Activated CD4-positive, alpha-beta T cell treated with anti-CD3 and anti-CD28 coated beads for 24 hours (primary cell): ENCODE measurements at places on chromosomes 3 and 15.

DNA sequence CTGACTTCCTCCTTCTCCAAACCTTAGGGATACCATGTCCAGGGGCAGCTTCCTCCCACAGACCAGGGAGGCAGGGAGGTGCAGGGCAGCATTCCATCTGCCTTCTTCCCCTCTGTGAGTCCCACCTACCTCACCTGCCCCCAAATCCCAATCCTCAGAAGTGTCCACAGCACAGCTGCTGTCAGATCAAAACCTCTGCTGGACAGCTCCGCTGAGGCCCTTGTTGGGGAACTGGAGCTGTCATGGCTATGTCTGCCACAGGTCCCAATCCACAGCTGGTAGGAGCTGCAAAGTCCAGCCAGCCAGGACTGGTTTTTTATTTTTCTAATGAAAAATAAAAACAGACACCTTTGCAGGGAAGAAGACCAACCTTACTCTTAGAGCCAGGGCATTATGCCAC is 40.7 kb upstream of the TBC1D21 start:
- no peak for DNase-seq

DNA sequence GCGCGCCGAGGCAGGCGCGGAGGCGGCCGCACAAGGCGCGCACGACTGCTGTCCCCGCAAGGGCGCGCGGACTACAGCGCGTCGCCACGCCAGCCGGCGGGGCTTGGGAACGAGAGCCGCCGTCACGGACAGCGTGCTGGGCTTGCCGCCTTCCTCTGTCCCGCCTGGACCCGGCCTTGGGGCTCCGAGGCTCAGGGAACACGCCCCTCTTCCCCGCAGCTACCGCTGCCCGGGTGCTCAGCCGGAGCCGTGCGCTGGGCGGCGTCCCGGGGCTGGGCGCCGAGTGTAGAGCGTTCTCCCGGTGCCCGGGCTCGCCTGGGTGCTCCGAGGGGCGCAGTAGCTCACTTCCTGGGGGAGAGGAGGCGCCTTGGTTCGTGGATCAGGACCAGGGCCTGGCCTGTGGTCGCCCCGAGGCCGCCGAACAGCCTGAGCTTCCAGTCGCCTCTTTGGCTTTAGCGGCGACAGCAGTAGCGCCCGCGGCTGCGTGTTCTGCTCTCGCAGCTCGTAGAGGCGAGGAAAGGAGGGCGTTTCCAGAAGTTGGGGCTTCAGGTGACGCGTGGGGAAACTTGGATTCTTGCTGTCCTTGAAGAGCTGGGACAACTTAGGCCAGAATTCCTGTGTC is 226.7 kb upstream of the C2CD4B start:
- peak; percentile 27 for DNase-seq

DNA sequence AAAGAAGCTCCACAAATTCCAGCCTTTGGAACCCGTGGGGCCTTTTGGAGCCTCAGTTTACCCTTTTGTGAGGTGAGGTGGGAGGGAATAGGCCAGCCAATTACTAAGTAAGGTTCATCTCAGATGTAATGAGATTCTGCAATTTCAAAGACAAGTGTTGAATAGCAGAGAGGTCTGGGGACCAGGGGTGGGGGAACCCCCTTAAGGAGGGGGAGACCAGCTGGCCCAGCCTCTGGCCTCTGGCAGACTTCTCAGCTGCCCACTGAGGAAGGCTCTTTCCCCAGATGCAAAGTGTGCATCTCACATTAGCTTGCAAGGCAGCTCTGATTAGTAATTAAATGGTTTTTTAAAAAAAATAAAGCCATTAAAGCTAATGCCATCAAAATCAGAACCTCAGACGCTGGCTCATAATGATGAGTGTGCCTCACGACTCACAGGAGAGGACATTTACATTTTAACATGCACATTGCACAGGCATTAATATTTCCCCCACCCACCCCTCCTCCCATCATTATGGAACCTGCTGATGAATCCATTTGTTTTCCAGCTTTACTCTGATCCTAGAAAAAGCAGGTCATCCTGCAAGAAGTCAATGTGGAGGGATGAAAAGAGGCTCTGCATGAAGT is 176.7 kb upstream of the TLE3 start:
- DNase-seq = no peak

GRCh38 chr3:44968447-44968858 is 7.5 kb downstream of the ZDHHC3 start:
- no peak for DNase-seq

DNA sequence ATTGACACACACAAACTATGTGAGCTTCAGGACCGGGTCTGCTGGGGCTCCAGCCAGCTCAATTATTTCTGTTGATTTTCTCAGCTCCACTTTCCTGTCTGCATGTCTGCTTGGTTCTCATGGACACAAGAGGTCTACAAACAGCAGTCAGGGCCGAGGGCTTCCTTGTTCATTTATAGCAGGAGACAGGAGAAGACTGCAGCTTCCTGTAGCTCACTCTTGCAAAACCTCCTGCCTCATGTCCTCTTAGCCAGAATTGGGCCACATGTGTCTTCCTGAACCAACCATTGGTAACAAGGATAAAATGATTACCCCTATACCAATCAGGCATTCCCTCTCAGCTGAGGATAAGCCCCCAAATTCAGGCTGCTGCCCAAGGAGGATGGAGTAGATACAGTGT is 182.8 kb downstream of the TLE3 start:
- DNase-seq = no peak

GRCh38 chr3:118966700-118967099 is 67.9 kb downstream of the IGSF11 start:
- no peak for DNase-seq

DNA sequence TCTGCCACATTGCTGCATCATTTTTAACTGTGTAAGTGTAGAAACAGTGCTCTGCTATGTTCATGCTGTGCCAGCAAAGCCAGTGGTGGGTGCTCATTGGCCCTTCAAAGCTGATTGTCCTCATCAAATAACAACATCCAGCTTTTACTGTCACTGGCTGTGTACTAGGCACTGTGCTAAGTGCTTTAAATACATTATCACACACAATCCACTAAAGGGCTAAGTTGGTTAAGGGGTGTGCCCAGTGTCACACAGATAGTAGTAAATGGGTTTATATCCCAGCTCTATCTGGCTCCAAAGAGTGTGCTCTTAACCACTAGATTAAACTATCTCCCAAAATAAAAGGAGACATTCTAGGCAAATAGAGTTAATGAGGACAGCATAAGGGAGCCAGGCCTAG is 7.7 kb downstream of the TUBGCP4 start:
- no peak for DNase-seq

GRCh38 chr3:14744556-14744955 is 69.6 kb downstream of the C3orf20 start:
- no peak for DNase-seq

GRCh38 chr3:171561596-171562323 is 101.6 kb upstream of the TNIK start:
- DNase-seq = no peak

DNA sequence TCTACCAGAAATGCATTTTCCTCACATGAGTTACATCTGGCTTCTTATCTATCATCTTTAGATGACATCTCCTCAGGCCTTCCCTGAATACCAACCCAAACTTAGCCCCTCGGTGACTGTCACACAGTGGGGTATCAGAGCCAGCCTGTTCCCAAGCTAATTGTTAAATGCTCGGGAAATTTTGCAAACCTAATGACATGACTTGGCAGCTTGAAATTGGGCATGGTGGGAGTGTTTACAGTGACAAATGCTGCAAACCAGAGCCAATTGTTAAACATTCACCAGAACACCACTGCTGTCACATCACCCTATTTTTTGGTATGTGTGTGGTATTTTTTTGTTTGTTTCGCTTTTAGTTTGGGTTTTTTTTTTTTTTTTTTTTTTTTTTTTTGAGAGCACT is 130.8 kb downstream of the HCN4 start:
- DNase-seq = no peak

DNA sequence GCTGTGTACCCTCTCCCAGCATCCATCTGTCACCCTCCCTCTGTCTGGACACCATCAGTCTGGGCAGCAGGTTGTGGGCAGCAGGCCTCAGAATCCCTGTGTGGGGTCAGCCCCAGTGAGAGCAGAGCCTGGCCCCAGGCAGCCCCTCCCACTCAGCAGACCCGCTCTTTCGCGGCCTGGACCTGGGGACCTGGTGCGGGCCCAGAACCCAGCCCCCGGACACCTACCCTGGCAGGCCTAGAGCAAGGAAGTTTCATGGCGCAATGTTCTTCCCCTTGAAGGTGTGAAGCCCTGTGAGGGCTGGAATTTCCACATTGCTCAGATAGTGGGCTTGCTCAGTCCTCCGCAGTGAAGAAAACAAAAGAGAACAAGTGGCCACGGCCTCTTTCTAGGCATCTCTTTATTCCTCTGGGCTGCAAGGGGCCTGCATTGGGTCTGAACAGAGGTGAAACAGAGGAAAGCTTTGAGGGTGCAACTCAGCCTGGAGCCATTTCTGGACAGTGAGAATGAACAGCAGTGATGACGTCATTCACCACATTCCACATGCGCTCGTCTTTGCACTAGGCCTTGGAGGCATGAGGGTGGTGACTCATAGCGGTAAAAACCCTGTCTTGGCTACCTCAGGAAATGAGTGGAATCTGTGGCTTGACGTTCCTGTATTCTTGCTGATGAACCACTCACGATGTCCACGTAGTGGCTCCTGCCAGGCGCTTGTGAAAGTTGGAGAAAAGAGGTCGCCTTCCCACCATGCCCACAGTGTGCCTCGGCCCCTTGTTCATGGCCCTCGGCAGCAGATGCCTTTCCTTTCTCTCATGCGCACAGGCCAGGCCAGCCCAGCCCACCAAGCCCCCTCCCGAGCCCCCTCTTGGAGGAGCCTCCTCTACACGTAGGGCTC is 66.1 kb downstream of the SLC30A4 start:
- DNase-seq = peak; percentile 45

- no peak for DNase-seq
These were observed 47.8 kb downstream of the SPRED1 start for GRCh38 chr15:38300395-38300794.

DNA sequence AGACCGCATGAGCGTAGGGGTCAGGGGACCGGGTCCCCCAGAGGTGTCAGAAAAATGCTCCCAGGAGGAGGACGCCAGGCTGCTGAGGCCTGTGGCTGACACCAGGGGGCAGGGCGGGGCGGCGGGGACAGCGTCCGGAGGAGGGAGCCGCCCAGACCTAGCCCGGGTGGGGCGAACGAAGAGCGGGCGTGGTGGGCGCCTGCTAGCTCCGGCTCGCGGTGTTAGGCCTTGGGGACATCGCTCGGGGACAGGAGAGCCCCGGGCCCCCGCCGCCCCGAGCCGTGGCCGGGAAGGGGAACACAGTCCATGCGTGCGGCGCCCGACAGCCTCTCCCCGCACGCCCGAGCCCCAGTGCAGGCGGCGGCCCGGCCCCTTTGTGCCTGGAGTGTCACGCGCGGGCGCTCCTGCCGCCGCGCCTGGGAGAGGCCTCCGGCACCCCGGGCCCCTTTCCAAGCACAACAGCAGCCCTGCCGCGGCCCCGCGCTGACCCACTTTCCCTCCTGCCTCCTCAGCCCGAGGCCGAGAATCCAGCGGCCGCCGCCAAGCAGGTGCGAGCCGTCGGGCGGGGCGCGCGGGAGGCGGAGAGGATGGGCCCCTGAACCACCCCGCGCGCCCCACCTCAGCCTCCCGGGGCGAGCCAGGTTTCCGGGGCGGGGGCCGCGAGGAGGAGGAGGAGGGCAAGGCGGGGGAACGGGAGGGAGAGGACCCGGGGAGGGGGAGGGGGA is 111.0 kb upstream of the KLF13 start:
- DNase-seq = peak; percentile 82

- DNase-seq = no peak
These were observed 16.1 kb upstream of the TATDN2 start for GRCh38 chr3:10232137-10232536.

GRCh38 chr3:108125153-108125543 is 34.3 kb upstream of the CD47 start:
- no peak for DNase-seq
